ENCODE measurements at places on chromosomes 13 and 19. TPM values are rescaled to one million over a fixed set of nuclear protein-coding genes. Genes with fewer than 3 reads are reported as not detected.

Gene PBX4
- 1.9 TPM for total RNA-seq

DNA sequence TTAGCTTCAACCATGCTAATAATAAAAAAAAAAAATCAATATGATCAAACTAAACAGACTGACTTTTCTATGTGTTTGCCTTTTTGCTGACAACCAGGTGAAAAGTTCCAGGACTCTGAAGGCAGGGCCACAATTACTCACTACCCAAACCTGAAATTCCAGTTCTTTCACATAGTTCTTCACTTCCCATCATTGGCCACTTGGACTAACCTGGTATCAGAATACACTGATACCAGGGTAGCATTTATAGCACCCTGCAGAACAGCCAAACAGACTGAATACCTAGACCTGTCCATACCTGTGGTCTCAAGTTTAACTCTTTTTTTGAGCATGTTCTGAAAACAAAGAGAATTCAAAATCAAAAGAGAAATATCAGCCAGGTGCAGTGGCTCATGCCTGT is 25.1 kb downstream of the ELF1 start:
- DNase-seq: no peak

Gene ERICH6B
- not detected for total RNA-seq

Gene LRRC25
- total RNA-seq: not detected

GRCh38 chr19:33697766-33698165 is 76.0 kb downstream of the CHST8 start:
- no peak for DNase-seq

- DNase-seq: no peak
Measured at GRCh38 chr19:16527971-16528521, 14.2 kb downstream of the CHERP start.

GRCh38 chr13:110944121-110944967 is 29.5 kb upstream of the ANKRD10 start:
- peak; percentile 14 for DNase-seq

Gene ZNF101
- total RNA-seq: 5.3 TPM

Gene RXFP2
- not detected for total RNA-seq
